Uterus (tissue), 4 donors: ENCODE measurements at places on chromosomes 5 and 9.
A peak's percentile ranks its signal among the peaks of the same experiment; 100 is the strongest.

DNA sequence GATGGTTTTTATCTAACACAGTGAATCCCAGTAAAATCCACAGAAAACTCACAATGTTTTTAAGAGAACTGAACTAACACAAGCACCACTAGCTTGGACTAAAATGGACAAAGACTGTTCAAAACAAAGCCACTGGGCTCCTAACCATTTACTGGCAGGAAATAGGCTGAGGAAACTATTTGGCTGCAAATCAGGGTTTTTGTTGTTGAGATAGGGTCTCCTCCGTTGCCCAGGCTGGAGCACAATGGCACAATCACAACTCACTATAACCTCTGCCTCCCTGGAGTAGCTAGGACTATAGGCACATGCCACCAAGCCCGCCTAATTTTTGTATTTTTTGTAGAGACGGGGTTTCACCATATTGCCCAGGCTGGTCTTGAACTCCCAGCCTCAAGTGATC lies 99.7 kb downstream of the THBS4 start:
- no peak for DNase-seq

- DNase-seq: no peak
Observed at GRCh38 chr9:68755752-68756151, 50.7 kb downstream of the PIP5K1B start.

- DNase-seq: no peak
Observed at GRCh38 chr5:176369934-176370711, 4.8 kb downstream of the ARL10 start.

GRCh38 chr5:31854181-31855133 lies 215.5 kb downstream of the PDZD2 start:
- DNase-seq: peak; percentile 75

DNA sequence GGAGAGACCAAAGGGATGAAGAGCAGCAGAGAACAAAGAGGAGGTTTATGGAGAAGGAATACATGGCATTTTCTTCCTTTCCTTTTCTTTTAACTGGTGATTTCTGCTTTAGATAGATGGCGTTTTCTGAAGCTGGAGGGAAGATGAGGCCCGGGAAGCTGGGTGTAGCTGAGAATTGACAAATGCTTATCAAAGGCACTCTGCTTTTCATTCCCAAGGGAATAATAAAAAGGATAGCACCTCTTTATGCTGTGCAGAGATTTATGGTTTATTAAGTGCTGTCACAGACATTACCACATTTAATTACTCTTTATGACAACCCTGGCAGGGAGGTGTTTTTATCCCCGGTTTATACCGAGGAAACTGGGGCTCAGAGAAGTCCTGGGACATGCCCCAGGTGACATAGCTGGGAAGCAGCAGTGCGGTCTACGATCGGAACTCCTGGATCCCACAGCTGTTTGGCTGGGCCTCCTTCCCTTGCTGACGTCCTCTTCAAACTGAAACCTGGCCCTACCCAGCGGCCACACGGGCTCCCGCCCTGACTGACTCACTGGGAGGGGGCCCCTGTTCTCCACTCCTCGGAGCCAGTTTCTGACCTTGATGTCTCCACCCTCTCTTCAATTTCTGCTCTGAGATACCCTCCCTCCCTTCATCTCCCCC lies 8.2 kb upstream of the EPB41L4B start:
- peak; percentile 33 for DNase-seq

- no peak for DNase-seq
Observed at GRCh38 chr9:13410566-13411031, 131.1 kb upstream of the MPDZ start.

DNA sequence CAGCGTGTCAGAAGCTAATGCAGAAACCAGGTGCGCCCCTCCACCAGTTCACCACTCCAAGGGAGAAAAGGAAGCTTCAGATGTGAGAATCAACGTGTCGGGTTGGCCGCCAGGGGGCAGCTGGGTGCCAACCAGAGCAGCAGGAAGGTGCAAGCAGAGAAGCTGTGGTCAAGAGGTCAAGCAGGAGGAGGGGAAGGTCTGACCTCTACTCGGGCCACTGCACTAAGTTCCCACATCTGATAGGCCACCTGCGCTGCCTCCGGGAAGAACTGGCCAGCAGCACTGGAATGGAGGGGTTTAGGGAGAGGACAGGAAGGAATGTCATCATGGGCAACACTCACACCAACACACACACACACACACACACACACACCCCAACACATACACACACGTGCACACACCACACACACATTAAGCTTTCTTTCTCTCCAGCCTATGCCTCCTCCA lies 31.4 kb downstream of the ANXA6 start:
- DNase-seq: peak; percentile 75

DNA sequence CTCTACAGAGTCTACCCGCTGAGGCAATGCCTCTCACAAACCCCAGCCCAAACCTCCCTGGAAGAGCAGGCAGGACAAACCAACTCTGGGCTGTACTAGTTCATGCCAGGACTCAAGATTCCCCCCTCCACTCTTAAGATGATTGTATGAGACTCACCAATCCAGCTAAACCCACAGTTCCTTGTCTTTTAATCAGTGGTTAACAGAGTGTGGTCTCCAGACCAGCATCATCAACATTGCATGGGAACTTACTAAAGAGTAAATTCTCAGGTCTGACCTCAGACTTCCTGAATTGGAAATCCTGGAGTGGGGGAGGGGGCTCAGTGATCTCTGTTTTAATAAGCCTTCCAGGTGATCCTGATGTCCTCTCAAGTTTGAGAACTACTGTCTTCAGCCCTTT lies 240.9 kb downstream of the GAS1 start:
- no peak for DNase-seq

DNA sequence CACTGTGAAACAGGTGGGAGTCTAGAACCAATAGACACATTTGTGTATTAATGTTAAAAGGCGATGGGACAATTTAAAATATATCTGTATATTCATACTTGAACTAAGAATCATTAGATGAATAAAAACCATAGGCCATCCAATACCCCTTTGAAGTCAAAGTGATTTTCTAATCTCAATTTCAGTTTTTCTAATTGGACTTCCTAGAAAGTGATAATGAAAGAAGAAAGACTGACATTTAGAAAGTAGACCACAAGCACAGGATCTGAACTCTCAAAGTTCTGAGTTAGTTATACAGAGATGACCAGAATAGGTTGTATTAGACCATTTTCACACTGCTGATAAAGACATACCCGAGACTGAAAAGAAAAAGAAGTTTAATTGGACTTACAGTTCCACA lies 412.8 kb upstream of the PIK3R1 start:
- DNase-seq: no peak

DNA sequence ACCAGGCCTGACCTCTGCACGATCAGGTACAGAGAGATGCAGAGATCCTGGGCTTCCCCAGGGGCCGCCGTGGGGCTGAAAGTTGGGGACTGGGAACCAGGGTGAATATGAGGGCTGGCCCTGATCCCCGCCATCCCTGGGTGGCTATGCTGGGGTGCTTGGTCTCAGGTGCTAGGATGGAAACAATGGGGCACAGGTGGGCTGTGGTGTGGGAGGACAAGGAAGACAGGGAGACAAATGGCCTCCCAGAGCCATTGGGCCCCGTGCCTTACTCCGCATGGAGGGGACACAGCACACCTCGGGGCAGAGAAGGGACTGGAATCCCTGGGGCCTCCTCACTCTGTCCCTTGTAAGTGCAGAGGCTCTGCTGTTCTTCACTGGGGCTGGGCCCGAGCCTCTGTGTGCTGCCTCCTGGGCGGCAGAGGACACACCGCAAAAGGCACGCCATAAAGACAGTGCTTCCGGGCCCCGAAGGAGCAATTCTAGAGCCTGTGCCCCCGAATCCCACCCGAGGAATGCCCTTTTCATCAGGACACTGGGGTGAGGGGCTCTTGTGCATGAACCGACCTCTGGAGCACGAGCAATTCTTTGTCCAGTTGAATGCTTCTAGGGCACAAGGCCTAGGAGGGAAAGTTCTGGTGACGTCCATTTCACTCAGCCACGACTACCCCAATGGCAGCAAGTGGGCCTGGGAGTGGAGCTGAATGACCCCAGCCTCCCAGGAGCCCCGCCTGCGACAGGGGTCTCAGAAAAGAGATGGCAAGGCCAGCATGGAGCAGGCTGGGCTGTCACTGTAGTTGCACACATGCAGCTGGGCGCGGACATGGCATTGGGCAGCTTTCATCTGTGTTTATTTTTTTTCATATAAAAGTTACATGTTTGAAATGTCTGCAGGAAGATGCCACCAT lies 30.9 kb downstream of the PRRT1B start:
- DNase-seq: no peak

DNA sequence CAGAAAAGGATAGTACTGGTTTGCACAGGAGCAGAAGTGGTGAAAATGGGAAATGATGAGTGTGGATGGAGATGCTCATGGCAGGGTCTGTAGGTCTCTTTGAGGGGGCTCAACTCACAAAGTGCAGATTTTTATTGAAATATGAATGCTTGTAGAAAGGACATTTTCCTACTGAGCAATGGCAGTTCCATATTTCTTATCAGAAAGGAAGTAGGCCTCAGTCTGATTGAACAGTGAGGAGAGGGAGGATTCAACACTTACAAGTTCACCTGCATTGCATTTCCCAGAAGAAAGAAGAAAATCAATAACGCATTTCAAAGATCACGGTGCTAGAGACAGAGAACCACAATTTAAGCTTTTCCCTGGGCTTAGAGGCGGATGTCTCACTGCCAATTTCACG lies 49.2 kb downstream of the ANXA2R start:
- no peak for DNase-seq
